Activated naive CD4-positive, alpha-beta T cell treated with anti-CD3 and anti-CD28 coated beads, Interleukin-2, amount 50 U/mL, for 72 hours (primary cell): ENCODE measurements at places on chromosomes 5 and 9. TPM values are rescaled to one million over a fixed set of nuclear protein-coding genes. Genes with fewer than 3 reads are reported as not detected.

The SLC25A2 gene
- 0.23 TPM for total RNA-seq

The EGFLAM gene
- total RNA-seq, result not detected

The PCDHB5 gene
- not detected for total RNA-seq

The SPZ1 gene
- total RNA-seq, result not detected

The ANXA2R gene
- 5.3 TPM for total RNA-seq

The PBX3 gene
- total RNA-seq, result 17.6 TPM

The CAVIN4 gene
- 0.14 TPM for total RNA-seq

The RBM27 gene
- total RNA-seq, result 21.2 TPM

The ANKRD31 gene
- 0.47 TPM for total RNA-seq

The ECSCR gene
- not detected for total RNA-seq

The PRDM9 gene
- not detected for total RNA-seq

The GZMA gene
- 3.3 TPM for total RNA-seq

DNA sequence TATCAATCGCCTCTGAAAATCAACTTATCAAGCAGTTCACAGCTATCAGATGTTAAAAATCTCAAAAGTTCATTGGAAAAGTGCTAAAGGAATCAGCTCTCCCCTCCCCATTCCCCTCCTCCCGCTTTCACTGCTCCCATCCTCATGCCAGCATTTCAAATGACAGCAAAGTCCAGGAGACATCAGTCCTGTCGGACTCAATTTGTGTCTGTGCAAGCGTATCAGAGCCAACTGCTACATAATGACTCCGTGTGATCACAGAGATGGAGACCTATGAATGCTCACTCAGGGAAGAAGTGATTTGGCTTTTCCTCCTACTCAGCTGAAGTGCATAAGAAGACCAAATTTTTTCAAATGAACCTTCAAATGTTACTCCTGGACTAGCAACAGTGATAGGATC, 937.2 kb upstream of the DMAC1 start:
- DNase-seq, result no peak

- DNase-seq, result no peak
Measured at GRCh38 chr5:177124486-177124991, 9.0 kb upstream of the NSD1 start.

DNA sequence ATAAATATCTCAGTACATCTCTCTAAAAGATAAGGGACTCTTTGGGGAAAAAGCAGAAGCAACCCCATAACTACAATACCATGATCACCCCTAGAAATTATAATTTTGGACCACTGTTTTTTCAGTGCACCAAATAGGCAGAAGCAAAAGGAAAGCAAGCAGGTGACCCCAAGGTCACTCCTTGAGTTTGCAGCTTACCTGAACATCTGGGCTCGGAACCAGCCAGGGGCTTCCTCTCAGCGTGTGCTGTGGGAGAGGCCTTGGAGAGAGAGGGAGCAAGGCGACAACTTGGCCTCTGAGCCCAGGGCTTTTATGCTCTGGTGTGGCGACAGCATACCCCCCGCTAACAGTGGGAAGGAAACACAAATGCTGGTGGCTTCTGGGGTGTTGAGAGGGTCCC, 16.8 kb downstream of the BNIP1 start:
- DNase-seq, result no peak

GRCh38 chr5:103929338-103930013, 366.9 kb upstream of the NUDT12 start:
- no peak for DNase-seq

DNA sequence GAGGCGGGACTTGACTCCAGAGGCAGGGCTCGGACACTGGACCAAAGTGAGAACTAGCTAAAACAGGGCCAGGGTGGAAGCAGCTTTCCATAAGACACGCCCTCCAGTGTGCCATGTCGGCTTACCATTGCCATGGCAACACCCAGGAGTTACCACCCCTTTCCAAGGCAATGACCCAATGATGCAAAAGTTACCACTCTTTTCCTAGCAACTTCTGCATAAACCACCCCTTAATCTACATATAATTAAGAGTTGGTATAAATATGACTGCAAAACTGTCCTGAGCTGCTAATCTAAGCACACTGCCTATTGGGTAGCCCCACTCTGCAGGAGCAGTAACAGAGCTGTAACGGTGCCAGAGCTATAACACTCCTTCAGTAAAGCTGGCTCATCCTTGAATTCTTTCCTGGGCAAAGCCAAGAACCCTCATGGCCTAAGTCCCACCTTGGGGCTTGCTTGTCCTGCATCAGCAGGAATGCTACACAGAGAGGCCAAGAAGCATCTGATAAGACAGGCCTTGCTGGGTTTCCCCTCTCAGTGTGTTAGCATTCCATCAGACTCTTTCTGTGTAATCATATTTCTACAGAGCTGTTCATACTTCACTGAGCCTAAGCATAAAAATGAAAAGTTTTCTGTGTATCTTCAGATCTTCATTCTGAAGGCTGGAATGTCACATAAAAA, 262.7 kb upstream of the KLF9 start:
- no peak for DNase-seq

- DNase-seq, result no peak
Measured at GRCh38 chr9:125538092-125538473, 168.9 kb downstream of the MAPKAP1 start.

DNA sequence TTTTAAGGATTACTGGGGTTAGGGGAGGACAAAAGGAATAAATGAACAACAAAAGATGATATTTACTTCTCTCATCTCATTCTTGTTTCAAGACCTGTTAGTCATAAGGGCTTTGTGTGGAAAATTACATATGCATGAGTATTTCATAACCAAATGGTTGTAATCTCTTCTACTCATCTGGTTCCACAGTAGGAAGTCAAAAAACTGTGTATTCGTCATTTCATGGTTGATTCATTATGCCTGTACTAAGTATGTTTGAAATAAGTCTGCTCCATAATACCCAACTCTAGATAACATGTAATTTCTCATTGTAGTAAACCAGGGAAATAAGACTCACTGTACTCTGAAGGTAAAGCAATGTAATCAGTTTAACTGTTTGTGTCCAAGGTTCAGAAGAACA, 212.9 kb downstream of the ARRDC3 start:
- DNase-seq, result no peak

DNA sequence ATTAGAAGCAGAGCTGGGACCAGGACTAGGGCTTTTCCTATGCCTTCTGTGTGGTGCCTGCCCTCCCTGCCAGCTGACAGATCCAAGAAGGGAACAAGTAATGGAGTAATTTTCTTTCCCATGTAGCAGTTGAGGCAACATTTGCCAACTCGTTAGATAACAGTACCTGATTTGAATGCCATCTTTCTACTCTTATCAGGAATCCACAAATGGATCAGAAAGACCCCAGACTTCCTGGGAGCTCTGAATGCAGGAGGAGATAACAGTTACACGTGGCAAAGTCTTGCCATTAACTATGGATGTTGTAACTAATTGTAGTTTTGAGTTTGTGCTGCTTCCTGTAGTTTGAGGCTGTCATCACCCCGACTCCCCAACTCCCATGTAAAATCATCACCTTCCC, 39.2 kb downstream of the RCL1 start:
- DNase-seq, result no peak

DNA sequence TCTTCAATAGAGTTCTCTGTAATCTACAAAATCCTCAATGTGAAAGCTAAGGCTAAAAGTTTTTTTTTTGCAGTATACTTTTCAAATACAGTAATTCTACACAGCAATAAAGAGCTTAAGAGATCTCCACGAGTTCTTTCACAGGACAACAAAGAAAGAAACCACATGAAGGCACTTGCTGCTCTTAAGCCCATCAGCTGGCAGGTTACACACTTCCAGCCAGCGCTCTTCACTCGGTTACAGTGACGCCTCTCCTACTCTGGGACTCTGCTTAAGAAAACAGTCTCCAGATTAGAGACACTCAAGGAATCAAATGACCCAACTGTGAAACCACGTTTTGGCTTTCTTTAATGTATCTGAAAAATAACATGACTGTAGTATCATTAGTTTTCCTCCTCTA, 85.0 kb downstream of the ROR2 start:
- DNase-seq, result no peak

- no peak for DNase-seq
Measured at GRCh38 chr9:115234094-115234493, 116.1 kb upstream of the TNC start.

GRCh38 chr9:119941091-119941490, 571.9 kb upstream of the BRINP1 start:
- no peak for DNase-seq

GRCh38 chr5:38078161-38078560, 180.2 kb upstream of the EGFLAM start:
- DNase-seq, result no peak

- DNase-seq, result no peak
Measured at GRCh38 chr5:36558641-36559040, 47.8 kb upstream of the SLC1A3 start.

GRCh38 chr5:153233933-153234332, 256.5 kb upstream of the GRIA1 start:
- no peak for DNase-seq

DNA sequence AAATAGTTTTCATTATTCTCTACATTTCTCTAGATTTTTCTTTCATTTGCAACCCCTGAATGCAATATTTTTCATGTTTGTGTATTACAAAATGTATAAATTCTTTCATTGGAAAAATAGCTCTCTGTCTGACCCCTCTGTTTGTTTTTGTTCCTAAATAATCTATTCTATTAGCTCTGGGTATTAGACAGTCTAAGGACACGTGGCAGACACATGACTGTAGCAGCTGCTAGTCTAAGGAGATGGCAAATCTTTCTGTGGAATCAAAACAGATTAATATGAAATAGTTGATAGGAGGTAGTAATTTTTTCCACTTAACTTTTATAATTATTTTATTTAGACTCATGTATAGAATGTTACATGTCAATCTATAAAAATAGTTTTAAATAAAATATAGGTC, 21.4 kb upstream of the SPATA9 start:
- no peak for DNase-seq

DNA sequence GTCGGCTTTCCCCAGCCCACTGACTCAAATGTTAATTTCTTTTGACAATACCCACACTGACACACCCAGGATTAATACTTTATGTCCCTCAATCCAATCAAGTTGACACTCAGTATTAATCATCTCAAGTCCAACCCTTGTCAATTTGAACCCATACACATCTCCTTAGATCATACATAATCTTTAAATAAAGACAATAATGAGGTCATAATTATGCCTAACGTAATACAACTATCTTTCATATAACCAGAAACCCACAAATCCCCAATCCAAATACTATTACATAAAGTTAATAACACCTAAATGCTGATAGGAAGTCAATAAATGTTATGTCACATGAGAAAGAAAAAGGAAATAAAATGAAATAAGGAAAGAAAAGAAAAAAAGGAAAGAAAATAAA, 934.2 kb downstream of the CDH9 start:
- no peak for DNase-seq

DNA sequence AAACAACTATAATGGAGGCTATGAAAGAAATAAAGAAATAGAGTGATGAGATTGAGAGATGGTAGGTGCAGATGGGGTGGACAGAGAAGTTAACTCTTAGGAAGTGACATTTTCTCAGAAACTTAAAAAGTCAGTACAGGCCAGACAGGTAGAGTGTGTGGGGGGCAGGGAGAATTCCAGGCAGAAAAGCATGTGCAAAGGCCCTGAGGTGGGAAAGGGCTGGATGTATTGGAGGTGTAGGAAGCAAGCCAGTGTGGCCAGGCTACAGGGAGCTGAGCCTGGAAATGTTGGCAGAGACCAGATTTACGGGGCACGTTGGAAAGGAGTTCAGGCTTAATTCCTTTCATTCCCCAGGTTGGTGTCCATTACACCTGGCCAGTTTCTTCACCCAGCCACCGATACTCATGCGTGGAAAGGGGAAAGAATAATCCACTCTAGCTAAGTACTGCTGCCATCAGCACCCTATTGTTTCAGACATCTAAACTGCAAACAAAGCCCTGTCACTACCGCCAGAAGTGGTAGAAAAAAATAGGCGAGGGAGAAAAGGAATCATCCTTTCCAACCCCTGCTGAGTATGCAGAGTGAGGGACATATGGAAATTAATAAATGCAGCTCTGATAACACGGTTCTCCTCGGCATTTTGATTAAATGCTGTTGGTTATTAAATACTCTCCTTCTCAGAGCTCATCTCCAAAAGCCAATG, 116.8 kb upstream of the GPR151 start:
- no peak for DNase-seq

DNA sequence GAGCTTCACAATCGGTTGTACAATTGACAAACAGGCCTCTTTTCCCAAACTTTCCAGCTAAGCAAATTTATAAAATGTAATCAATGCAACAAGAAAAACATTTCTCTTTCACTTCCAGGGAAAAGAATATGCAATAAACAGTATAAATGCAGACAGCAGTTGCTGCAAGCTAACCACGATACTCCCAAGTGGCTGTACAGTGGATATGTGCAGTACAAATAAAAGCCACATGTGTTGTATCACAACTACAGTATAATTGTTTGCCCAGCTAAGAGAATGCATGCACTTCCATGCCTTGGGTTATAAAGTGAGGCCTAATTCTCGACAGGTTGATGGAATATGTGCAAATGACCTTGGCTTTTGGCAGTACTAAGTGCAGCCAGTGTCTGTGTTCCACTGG, 16.7 kb upstream of the PDCL start:
- no peak for DNase-seq

DNA sequence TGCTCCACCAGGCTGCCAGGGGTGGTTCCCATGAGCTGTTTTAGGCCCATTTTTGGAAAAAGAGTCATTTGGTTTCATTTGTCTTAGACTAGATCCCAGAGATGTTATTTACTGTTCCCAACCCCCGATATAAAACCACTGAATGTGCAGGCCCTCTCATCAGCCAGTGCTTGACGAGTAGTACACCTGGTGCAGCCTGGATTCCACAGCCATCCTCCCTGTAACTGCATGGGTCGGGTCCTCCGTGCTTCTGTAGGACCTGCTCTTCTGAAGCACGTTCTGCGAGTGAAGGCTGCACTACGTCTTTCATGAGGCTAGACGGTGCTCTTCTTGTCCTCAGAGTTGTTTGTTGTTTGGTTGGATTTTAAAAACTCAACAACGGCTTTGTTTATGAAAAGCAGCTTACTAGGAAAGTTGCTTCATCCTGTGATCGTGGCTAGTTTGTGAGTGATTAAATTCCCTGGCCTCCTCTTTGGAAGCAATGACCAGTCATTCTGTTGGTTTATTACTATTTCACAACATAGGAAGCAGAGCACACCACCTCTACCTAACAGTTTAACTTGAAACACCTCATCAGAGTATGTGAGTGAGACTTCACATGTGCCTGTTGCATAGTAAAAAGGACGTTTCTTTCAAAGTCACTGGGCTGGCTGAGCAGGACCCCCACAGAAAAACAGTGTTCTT, 135.2 kb downstream of the AOPEP start:
- no peak for DNase-seq

GRCh38 chr9:2180154-2180553, 165.0 kb downstream of the SMARCA2 start:
- no peak for DNase-seq

- DNase-seq, result no peak
Measured at GRCh38 chr5:34686762-34687268, 30.7 kb downstream of the RAI14 start.

GRCh38 chr5:60538955-60539866, 160.8 kb downstream of the DEPDC1B start:
- DNase-seq, result no peak
